ENCODE measurements at places on chromosomes 2 and 18.

GRCh38 chr2:25692143-25692542 is 18.8 kb upstream of the DTNB start:
- no peak for DNase-seq

GRCh38 chr2:219643788-219644398 is 16.5 kb downstream of the SLC4A3 start:
- no peak for DNase-seq

- DNase-seq = no peak
These were observed 39.8 kb upstream of the TMEM163 start for GRCh38 chr2:134758633-134759032.

GRCh38 chr2:221381928-221382488 is 190.1 kb downstream of the EPHA4 start:
- no peak for DNase-seq

GRCh38 chr2:144513388-144514101 is 6.4 kb downstream of the ZEB2 start:
- DNase-seq = no peak

- DNase-seq = no peak
These were observed 14.8 kb downstream of the ZAP70 start for GRCh38 chr2:97728091-97728731.
